ENCODE measurements at places on chromosomes 3 and 15.
A peak's percentile ranks its signal among the peaks of the same experiment; 100 is the strongest.

GRCh38 chr15:39184701-39185390 lies 396.0 kb upstream of the THBS1 start:
- DNase-seq = no peak

DNA sequence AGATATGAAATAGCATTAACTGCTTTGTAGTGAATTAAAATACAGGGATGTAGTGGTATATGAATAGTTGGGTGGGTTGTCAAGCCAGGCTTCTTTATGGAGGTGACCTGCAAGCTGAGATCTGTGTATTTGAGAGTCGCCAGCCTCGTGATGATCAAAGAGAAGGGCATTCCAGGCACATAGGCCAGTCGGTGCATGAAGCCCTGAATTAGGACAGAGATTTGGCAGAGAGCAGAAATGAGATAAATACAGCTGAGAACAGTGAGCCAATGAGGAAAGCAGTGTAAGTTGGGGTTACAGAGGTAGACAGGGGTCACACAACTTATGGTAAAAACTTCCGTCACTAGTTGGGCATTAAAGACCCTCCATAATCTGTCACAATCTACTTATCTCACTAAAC lies 641.9 kb downstream of the OTOL1 start:
- no peak for DNase-seq

DNA sequence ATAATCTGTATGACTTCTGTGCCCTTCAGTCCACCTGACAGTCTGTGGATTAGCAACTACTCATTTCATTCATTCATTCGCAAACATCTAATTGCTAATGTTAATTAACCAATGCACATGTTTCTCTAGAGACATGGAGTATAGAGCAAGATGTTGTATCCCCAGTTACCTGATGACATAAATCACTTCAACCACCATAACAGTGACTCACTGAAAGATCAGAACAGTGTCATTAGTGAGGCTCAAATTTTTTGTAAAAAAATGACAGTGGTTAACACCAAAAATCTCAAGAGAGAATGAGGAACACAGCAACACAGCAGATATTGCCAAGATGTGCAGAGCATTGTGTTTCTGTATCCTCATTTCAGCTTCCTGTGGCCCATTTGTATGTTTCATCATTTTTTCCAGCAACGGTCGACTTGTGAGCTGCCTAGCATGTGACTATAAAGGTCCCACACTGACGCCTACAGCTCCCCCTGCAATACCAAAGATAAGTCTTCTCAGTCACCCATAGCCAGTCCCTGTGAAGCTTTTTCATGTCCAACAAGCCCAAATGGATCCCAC lies 3.7 kb upstream of the PLD1 start:
- no peak for DNase-seq

DNA sequence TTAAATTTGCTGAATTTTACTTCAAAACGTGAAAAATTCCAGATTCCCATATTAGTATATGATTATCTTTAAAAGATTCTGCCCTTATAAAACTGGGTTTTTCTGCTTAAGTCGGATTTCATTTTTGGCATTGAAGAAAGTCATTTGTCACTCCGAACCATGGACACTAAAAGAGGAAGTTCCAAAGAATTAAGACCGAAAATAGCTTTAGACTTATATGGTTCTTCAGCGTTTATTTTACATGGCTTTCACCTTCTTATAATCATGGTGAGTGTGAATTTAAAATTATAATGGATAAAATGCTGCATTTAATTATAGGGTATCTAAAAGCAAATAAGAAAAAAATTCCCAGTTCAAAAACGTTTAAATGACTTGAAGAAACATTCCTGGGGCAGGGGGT lies 1.0 kb downstream of the C3orf38 start:
- no peak for DNase-seq

GRCh38 chr3:152225201-152225600 lies 43.5 kb upstream of the MBNL1 start:
- no peak for DNase-seq

GRCh38 chr3:141487521-141488252 lies 860 bp downstream of the RASA2 start:
- peak; percentile 82 for DNase-seq

GRCh38 chr3:38365469-38366062 lies 19.0 kb downstream of the XYLB start:
- DNase-seq = no peak

- no peak for DNase-seq
Observed at GRCh38 chr3:172530101-172530561, 6.9 kb upstream of the TNFSF10 start.

- no peak for DNase-seq
Observed at GRCh38 chr3:64888165-64888564, 200.4 kb upstream of the ADAMTS9 start.

- no peak for DNase-seq
Observed at GRCh38 chr3:180325533-180325932, 276.4 kb upstream of the TTC14 start.

- DNase-seq = no peak
Observed at GRCh38 chr15:48796930-48797329, 13.9 kb downstream of the CEP152 start.

GRCh38 chr3:72234391-72234790 lies 449.4 kb upstream of the PROK2 start:
- DNase-seq = no peak

DNA sequence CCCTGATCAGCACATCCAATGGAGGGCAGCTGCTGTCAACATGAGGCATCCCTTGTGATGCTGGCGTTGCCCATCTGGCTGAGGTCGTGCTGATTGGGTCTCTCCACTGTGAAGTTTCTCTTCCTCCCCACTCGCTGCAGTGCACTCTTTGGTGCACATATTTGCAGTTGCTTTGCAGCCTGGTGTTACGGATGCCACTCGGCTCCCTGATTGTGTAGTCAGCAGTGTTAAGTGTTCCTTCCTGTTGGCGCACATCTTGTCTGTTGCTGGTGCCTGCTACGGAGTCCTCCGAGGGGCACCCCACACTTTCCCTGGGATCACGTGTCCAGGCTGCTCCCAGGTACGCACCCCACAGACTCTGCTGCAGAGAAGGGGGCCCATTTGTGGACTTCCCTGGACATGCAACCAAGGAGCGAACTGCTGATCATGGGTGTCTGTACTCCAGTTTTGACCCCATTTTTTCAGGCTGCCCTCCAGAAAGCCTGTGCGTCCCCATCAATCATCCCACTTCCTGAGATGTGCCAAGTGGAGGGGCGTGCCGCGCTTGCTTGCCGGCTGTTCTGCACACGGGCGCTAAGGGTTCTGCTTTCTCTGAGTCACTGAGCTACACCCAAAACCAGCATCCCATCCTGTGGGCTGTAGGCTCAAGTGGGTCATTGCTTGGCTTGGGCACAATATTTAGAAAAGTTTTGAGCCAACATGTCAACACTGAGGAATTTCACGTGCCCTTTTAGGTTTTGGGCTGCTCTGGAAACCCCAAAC lies 98.6 kb downstream of the FBLN2 start:
- no peak for DNase-seq

- no peak for DNase-seq
Observed at GRCh38 chr15:25863111-25863967, at the start of gene ATP10A. Gene ATP10A (minus strand): TSS chr15:25863327. CDS start chr15:25863096, 231 bp downstream.

DNA sequence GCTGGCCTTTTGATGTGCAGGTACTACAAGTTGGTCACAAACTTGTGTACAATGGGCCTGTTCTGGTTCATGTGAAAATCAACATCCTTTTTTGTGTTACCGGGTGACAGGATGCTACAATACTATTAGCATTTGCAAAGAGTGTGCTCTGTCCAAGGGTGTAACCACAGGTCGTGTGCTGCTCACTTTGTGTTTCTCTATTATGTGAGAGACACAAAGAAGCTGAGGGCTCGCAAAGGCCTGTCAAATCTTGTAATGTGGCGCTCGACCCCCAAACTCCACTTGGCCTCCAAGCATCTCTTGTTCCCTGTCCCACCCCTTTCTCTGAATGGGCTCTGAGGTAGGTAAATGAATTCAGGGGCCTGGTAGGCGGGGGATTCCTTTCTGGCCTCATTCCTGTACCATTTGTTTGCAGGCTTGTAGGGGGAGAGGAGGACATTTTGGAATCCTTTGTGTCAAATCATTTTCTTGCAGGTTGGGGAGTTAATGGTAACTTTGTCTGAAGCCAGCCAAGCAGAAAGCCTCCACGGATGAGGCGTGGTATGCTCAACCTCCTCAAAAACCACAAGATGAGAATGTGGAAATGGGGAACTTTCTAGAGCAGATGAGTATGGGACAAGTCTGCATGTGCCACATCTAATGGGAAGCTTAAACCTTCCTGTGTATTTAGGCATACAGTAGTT lies 109.1 kb downstream of the OPA1 start:
- no peak for DNase-seq

GRCh38 chr3:34001990-34002389 lies 203.6 kb downstream of the PDCD6IP start:
- no peak for DNase-seq

DNA sequence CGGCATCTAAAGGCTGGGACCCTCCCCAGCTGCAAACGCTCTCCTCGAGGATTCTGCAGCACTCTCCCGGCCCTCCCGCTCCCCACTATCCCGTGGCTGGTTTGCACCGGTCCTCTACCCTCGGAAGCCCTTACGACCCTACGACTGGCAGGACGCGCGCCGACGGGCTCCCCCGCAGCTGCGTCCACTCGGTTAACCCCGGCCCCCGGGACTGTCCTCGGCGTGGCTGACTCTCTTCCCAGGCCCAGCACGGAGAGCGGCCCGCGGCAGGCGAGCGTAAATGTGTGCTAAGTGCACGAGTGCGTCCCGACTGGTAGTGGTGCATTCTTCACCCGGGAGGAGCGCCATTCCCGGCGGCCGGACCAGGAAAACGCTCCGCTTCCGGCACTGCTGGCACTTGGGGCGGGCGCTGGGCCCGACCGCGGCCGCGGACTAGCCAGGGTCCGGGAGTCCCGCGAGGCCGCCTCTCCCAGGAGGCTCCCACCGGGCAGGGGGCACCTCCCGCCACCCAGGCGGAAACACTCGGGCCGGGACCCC lies 508 bp downstream of the GORASP1 start:
- no peak for DNase-seq

- DNase-seq = no peak
Observed at GRCh38 chr3:179474480-179474879, 23.2 kb upstream of the GNB4 start.

- no peak for DNase-seq
Observed at GRCh38 chr3:128438488-128439072, 28.1 kb downstream of the DNAJB8 start.

DNA sequence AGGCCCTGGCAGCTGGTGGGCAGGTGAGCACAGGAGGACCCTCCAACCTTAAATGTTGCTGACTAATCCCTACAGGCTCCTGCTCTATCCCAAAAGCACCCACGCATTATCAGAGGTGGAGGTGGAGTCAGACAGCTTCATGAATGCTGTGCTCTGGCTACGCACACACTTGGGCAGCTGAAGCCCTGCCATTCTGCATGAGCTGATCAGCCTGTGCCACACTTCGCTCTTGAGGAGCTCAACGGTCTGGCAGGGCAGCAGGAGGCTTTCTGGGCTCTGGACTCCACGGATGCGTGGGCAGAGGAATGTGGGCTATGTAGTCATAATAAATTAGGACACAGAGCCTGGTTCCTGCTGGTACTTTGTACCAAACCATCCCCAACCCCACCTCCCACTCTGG lies 6.1 kb downstream of the MST1 start:
- DNase-seq = no peak

DNA sequence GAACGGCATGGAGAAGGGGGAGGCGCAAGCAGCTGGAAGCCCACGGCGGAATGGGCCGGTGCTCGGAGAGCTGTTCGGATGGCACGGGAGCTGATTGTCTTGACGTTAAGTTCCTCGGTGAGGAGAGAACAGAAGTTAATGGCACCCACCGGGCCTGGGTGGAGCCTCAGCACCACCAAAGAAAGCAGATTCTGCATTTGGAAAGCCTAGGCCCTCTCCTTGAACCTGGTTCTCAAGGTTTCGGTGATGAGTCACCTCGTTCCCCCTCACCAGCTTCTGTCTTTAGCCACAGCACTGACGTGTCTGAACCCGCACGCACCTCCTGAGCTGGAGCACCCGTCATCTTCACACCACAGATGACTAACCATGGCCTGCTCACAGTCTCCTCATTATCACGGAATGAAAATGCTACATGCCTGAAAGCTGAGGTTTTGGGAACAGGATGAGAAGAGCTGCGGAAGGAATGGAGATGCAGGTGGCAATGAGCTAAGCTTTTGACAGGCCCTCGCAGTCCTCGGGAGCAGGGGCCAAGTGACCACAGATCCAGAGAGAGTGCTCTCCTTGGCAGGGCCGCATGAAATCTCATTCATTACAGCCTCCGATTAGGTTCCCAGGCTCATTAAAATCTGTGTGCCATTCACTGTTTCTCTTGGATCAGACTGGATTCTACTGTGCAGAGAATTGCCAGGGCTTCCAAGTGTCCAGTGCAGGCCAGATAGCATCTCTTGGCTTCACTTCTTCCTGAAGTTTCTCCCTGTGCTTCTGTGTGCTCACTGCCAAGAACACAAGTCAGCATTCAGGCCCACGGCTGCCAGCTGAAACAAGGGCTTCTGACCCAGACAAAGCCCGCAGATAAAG lies 96.3 kb upstream of the DLG1 start:
- peak; percentile 51 for DNase-seq

DNA sequence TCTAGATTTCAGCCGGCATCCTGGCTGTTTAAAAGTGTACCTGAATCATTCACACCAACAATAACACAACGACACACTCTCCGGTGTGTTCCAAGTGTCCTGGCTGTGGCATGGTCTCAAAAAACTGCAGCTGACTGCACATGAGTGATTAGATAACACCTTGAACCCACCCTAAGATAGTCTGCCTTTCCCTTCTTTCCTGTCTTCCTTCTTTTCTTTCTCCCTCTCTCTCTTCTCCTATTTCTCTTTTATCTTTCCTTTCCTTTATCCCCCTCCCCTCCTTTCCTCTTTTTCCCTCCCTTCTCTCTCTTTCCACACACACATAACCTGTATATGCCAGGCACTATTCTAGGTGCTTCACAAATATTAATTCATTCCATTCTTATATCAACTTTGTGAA lies 1.2 kb upstream of the FAH start:
- DNase-seq = no peak

DNA sequence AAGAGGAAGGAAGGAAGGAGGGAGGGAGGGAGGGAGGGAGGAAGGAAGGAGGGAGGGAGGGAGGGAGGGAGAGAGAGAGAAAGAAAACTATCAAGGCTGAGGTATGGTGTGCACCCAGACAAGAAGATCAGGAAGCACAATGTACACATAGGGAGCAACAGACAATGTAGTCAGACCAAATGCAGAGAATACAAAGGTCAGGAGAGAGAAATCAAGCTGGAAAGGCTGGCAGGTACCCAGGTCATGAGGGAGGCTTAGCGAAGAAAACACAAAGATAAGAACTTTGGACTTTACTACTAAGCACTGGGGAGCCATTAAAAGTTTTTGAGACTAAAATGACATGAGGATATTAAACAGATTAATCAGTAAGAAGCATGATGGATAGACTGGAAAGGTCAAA lies 176.0 kb upstream of the TMCO5A start:
- no peak for DNase-seq

Data from stimulated activated CD4-positive, alpha-beta T cell treated with anti-CD3 and anti-CD28 coated beads, Interleukin-15, amount 100 ng/mL, for 48 hours (primary cell).